ENCODE measurements at places on chromosomes 5 and 9. TPM values are rescaled to one million over a fixed set of nuclear protein-coding genes. Genes with fewer than 3 reads are reported as not detected.

The GADD45G gene
- total RNA-seq: not detected

The ADGRD2 gene
- total RNA-seq: not detected

The GHR gene
- 1.5 TPM for total RNA-seq

The TMEM174 gene
- not detected for total RNA-seq

Data from GM23248 (cell line).